ENCODE measurements at places on chromosomes 3 and 15.

DNA sequence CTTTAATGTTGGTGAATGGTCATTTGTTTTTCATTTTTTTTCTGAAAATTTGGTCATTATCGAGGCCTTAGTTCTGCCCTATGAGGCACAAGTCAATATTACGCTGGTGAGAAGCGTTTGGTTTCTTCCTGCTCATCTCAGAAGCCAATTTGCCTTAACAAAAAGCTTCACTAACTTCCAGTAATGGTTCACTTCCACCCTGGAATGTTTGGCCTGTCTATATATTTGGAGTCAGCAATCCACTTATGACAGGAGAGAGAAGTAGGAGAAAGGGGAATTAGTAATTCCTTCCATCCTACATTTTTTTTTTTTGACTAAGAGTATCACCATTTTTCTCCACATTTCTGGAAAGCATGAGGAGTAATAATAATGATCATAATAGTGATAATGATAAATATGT, 124.4 kb downstream of the DIPK2A start:
- DNase-seq = no peak

- no peak for DNase-seq
These were observed 4.3 kb downstream of the PLEKHO2 start for GRCh38 chr15:64845831-64846595.

- DNase-seq = no peak
These were observed 610 bp downstream of the MAP4 start for GRCh38 chr3:48015431-48016180.

DNA sequence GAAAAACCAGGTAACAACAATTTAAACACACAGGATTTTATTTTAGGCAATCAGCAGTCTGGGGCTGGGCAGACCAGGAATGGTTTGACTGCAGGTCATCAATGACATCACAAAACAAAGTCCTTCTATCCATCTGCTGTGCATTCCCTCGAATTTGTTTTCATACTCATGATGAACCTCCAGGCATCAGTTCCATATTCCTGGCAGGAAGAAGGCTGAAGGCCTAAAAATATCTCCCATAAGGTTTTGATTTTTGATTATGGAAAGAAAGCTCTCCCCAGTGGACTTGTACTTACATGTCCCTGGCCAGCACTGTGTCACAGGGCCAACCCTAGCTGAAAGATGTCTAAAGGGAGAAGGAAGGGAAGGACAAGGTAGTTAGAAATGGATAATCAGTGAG, 107.4 kb downstream of the PEAK1 start:
- no peak for DNase-seq

- DNase-seq = no peak
These were observed 69.4 kb upstream of the STXBP5L start for GRCh38 chr3:120838441-120839091.

- DNase-seq = no peak
These were observed 159.6 kb upstream of the PROK2 start for GRCh38 chr3:71944482-71945065.

GRCh38 chr3:188929137-188929536, 242.6 kb upstream of the TPRG1 start:
- DNase-seq = no peak

GRCh38 chr15:68819495-68820294, 1.0 kb downstream of the ANP32A start:
- DNase-seq = peak; percentile 66

- DNase-seq = peak; percentile 26
These were observed 32.9 kb upstream of the FBLN2 start for GRCh38 chr3:13515786-13516759.

GRCh38 chr3:130906374-130906995, 12.6 kb downstream of the ATP2C1 start:
- no peak for DNase-seq

- no peak for DNase-seq
These were observed 128.3 kb downstream of the ATP10A start for GRCh38 chr15:25734680-25735355.

GRCh38 chr3:134339331-134339730, 34.9 kb downstream of the AMOTL2 start:
- no peak for DNase-seq

DNA sequence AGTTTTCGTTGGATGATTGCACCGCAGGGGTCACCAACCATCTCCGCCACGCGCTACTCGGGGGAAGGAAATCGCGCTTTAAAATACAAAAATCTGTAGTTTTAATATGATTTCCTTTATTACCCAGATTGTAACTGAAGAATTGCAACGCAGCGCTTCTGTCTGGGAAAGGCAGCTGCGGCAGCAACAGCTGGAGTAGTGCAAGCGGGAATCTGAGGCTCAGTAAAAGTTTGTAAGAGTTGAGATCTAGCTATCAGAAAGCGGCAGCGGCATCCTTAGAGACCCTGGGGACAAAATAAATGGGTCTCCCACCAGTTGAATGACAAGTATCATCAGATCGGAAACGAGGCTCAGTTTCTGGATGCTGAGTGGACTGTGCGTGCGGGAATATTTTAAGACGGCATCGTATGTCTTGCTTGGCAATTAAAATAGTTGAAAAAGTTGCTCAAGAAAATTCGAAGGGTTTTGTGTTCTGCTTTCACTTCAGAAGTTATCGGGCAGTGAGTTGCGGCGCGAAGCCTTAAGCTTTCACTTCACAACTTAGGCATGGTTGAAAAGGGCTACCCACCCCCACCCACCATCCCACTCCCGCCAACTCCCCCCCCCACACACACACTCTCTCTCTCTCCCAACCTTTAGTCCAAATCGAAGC, 2.7 kb downstream of the MECOM start:
- DNase-seq = no peak
